ENCODE measurements at places on chromosomes 11 and 22.
A peak's percentile ranks its signal among the peaks of the same experiment; 100 is the strongest.

DNA sequence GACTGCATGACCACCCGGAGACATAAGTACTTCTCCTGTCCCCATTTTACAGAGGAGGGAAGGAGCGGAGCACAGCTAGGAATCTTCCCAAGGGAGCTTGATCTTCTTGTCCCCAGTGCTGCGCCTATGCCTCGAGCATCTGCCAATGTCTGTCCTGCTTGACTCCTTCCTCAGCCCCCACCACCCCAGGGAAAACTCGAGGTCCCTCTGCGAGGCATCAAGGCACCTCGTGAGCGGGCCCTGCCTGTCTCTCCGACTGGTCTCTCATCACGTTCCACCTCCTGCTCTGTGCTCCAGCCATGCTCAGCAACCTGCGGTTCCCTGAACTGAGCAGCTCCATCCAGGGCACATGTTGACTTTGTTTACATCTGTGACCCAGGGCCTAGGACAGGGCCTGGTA lies 2.5 kb downstream of the NCF4 start:
- no peak for DNase-seq

- no peak for DNase-seq
Observed at GRCh38 chr11:130220311-130221035, 60.9 kb downstream of the ST14 start.

GRCh38 chr11:67382276-67383136 lies 9.1 kb upstream of the CLCF1 start:
- peak; percentile 62 for DNase-seq

- DNase-seq: no peak
Observed at GRCh38 chr11:66369073-66369894, 2.3 kb downstream of the SLC29A2 start.

DNA sequence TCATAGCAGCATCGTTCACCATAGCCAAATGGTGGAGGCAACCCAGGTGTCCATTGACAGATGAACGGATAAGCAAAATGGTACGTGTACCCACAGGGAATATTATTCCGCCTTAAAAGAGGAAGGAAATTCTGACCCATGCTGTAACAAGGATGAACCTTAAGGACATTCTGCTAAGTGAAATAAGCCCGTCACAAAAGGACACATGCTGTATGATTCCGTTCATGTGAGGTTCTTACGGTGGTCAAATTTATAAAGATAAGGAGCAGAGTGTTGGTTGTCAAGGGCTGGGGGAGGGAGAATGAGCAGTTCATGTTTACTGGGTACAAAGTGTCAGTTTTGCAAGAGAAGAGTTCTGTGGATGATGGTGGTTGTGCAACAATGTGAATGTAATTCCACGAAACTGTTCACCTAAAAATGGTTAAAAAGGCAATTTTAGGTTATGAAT lies 26.3 kb downstream of the APOL1 start:
- no peak for DNase-seq

DNA sequence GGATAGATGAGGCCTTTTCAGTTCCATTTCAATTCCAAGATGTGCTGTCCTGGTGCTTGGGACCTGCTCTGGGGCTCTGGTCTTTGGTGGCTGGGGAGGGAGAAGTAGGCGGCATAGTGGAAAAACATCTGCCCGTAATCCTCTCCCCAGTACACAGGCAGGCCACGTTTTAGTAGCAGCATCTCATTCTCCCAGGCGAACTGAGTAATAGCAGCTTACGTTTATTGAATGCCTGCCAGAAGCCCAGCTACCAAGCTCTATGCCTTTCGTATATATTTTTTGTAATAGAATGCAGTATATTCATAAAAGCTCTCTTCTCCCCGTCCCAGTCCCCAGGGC lies 11.4 kb downstream of the ACO2 start:
- no peak for DNase-seq

DNA sequence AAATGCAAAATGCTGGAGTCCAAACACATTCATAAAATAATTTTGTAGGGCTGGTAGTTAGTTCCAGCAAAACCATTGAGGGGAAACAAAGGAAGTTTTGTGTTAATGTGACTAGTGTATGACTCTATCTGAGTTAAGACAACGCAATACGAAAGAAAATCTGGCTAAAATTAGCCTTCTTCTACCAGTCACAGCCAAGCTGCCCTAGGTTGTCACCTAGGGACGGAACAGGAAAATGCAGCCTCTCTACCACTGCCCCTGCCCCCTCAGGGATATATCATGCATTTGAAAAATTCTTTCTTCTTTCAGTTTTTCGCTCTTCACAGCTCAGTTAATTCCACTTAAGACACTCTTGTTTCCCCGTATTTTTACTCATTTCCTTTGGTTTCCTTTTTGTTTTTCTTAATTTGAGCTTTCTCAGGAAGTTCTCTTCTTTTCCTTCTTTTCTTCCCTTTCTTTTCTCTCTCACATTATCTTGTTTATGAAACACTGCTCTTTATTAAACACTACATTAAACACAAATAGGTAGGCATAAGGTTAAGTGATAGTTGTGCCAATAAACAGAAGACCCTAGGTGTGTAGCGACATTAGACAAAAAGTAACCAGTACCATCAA lies 30.6 kb downstream of the KIRREL3 start:
- no peak for DNase-seq

- DNase-seq: no peak
Observed at GRCh38 chr22:48179571-48180546, 1417.4 kb downstream of the TBC1D22A start.

- no peak for DNase-seq
Observed at GRCh38 chr11:1749395-1750351, 722 bp downstream of the IFITM10 start.

DNA sequence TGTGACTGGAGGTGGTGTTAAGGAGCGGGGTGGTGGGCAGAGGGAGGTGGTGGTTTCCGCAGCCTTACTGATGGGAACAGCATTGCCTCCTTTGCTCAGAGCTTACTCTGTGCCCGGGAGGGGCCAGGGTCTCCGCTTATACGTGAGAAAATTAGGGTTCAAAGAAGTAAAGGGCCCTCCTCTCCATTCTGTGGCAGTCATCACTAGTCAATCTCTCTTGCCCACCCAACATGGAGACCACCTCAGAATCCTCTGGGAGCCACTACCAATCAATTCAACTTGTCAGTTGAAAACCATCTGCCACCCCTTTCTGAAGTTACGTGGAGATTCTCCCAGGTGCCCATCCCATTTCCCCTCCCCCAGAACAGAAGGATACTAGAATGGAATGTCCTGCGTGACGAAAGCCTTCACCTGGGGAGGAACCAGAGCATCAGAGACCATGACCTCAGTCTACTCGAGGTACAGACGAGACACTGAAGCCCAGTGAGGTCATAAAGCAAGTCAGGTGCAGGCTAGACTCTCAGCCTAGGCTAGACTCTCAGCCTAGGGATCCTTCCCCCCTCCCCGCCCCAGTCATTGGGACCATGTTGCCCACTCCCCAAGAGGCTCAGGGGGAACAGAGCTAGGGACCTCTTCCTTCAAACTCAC lies 2.0 kb downstream of the SELENOM start:
- no peak for DNase-seq

- peak; percentile 93 for DNase-seq
Observed at GRCh38 chr22:22558972-22559603, at the start of gene PRAME. Gene PRAME (minus strand): TSS chr22:22559265. CDS start chr22:22556832, 2,433 bp downstream.

DNA sequence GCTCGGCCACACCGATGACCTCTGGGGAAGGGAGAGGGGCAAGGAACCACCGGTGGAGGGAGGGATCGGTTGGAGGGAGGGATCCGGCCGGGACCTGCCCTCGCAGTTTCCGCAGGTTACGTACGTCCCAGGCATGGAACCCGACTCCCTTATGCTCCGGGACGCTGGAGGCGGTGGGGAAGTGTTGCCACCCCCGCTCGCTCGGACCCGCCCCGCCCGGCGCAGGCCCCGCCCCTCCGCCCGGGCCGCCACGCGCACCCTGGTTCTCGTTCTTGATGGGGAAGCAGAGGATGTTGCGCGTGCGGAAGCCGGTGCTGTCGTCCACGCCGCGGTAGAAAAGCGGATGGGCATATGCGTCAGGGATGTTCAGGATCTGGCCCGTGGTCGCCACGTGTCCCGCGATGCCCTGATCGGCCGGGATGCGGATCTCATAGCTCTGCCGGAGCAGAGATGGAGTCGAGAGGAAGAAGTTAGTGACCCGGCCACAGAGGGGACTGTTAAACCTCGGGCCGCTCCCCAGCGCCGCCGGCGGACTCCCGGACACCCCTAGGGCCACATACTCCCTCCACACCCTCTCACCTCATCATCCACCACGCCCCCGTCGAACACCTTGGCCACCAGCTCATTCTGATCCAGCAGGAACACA lies 89.8 kb downstream of the PDE2A start:
- no peak for DNase-seq

GRCh38 chr11:22466809-22467208 lies 128.6 kb downstream of the SLC17A6 start:
- DNase-seq: no peak

- DNase-seq: no peak
Observed at GRCh38 chr22:43320943-43321900, 21.9 kb downstream of the SCUBE1 start.

DNA sequence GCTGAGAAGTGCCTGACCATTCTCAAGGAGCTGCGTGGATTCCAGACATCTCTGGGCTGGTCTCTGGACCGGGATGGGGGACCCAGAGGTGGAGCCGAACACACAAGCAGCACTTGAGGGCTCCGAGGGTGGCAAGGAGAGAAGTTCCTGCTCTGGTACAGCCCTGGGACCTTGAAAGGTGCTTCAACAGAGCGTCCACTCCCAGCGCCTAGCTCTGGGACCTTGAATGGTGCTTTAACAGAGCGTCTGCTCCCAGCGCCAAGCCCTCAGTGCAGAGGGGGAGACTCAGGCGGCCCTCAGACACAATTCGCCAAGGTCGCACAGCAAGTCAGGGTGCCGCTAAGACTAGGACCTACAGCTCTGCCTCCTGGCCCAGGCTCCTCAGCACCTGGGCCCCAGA lies 10.6 kb upstream of the NPAS4 start:
- DNase-seq: no peak

DNA sequence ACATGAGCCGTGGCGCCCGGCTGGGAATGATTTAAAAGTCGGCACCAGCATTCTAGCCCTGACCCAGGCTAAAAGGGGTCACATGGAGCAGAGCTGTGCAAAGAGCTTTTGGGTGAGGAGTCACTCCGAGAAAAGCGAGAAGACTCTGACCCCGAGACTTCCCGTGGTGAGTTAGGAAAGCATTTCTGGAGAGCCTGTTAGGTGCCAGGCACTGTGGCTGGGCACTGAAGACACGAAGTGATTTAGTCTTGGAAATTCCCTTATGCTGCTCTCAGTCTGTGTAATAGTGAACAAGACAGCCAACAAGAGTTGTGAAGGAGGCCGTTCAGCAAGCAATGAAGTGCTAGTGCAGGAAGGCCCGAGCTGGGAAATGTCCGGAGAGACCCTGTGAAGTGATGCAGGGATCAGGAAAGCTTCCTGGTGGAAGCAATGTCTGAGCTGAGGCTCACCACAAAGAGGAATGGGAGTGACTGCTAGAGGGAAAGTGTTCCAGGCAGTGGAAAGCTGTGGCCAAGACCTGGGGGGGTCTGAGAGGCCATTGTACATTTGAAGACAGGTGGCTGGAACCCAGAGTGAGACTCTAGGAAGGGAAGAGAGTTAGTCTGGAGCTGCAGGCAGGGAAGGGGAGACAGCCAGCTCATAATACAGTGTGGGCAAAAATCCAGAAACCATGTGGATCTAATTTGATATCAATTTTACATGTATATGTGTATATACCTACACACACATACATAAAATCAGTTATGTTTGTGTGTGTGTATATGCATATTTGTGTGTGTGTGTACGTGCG lies 31.6 kb downstream of the MARK2 start:
- no peak for DNase-seq

GRCh38 chr22:27729246-27729645 lies 72.3 kb downstream of the MN1 start:
- no peak for DNase-seq

DNA sequence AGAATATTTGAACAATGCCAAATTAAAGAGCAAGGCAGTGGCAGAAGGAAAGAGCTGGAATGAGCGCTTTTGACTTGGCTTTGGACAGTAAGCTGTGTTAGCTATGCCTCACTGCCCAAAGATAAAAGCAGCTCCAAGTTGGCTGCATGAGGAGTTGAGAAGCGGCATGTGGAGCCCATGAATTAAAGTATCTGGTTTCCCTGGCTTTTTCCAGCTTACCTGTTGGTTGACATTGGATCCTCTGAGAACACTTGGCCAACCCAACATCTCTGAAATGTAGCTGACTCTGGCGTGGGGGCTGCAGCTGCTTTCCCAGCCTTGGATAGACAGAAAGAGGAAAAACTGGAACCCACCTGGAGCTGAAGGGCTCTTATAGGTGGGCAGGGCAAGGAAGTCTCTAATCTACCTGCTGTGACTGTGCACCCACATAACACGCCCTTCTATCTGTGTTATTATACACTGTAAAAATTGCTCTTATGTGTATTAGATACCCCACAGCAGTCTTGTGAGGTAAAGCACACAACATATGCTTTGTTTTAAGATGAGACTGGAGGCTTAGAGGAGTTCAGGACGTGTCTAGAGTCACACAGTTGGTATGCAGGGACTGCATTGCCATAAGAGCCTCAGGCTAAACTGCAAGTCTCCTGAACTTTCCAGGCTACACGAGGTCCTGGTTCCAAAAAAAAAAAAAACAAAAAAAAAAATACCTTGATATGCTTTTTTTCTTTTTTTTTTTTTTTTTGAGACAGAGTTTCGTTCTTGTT lies 5.8 kb downstream of the UBASH3B start:
- DNase-seq: no peak
